T-cell (primary cell): ENCODE measurements at places on chromosomes 7 and 10.

- DNase-seq: peak; percentile 42
These were observed 9.9 kb downstream of the ZNF365 start for GRCh38 chr10:62384057-62384446.

DNA sequence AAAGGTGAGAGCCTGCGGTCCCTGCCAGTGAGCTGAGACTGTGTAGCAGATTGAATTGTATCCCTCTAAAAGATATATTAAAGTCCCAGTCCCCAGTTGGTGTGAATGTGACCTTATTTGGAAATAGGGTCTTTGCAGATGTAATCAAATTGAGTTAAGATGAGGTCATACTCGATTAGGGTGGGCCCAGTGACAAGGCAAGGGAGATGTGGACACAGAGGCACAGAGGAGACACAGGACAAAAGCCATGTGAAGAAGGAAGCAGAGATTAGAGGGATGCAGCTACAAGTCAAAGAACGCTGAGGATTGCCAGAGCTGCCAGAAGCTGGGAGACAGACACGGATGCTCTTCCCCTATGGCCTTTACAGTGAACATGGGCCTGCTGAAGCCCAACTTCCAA lies 104.3 kb downstream of the CLEC2L start:
- no peak for DNase-seq

DNA sequence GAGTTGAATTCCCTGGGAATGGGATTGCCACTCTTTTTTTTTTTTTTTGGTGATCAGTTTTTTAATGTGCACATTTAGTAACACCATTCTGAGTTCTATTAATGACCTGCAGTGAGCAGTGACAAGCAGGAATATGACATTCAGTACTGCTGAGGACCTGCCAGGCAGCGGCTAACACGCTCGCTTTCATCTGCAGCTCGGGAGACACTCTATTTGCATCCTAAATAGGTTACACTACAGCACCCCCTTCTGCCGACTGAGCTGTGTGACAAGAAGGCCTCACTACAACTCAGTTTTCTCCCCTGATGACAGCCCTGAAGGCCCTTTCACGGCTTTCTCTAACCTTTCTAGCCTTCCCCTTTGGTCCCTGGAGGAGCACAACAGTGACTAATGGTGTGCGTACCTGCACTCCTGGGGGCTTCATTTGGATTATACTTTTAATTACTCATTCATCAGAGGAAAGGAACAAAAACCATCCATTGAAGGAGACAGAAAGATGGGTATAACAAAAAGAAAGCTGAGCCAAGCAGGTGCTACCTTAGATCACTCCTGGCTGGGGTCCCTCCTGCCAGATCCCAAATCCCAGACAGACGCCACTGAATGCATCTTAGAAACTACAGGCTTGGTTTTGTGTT lies 872.4 kb downstream of the LRMDA start:
- DNase-seq: no peak

DNA sequence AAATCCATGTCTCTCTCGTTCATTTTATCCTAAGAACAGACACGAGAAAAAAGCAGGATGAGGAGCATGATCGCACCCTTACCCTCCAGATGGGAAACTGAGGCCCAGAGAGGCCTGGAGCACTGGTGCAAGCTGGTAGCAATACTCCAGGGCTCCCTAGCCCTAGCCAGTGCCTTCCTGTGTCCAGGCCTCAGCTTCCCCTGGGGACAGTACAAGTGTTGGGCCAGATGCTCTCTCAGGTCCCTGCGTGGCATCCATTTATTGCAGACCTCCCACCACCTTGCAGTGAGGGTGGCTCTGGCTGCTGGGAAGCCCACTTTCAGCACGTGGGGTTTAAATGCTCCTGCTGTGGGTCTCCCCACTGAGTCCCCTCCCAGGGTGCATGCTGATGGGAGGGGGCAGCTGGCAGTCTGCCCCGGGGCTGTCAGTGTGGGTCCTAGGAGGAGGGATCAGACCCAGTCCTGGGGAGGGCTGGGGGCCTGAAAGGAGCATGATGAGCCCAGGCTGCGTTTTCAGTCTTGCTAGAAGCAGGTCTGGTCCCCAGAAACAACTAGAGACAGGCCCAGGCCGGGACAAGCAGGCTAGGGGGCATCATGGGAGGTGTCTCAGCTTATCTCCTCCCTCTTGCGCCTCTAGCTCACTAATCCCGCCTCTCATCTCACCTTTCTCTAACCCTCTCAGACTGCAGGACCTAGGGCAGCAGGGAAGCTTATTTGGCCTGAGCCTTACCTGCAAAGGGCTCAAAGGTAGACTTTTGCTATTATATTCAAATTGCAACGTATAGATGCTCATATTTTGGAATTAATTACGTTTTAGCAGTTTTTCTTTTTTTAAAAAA lies 662 bp upstream of the PPIF start:
- no peak for DNase-seq

- DNase-seq: no peak
These were observed 54.2 kb upstream of the EBF3 start for GRCh38 chr10:130018265-130018664.
